ENCODE measurements at places on chromosomes 1 and 21. TPM values are rescaled to one million over a fixed set of nuclear protein-coding genes. Genes with fewer than 3 reads are reported as not detected.

Gene TMPRSS3
- 2.0 TPM for total RNA-seq

Gene NEGR1
- 8.6 TPM for total RNA-seq

Gene REG4
- not detected for total RNA-seq

GRCh38 chr21:17742181-17742580, 77.0 kb downstream of the C21orf91 start:
- DNase-seq, result no peak

DNA sequence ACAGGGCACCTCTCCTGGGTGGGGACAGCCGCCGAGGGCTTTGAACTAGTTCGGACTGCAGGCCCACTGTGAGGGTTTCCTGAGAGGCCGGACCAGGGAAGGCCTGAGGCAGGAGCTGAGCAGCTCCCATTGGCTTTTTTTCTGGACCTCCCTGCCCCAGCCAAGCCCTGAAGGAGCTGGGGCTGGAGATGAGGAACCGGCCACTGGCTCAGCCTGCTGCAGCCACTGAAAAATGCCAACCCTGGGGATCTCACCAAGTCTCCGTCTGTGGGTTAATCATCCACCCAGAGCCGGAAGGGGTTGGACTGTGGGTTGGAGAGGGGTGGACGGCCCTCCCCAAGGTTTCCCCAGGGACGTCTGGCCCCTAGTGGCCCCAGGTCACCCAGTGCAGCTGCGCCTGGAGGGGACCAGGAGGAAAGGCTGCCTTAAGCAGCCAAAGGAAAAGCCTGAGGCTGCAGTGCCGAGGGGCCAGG, 2.5 kb downstream of the VWA1 start:
- peak; percentile 20 for DNase-seq

DNA sequence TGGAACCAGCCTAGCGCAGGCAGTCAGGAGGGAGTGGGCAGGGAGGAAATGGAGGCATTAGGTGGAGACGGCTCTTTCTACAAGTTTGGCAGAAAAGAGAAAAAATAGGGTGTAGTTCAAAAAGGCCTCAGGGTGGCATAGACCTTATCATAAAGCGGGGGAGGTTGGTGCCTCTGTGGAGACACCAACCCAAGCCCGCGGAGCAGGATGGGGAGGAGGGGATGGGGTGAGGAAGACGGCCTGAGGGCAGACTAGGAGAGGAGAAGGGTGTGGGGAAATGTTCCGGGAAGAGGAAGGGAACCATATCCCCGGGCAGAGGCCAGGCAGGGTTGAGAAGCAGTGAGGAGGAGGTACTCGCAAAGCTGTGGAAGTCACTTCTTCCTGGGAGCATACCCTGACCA, 17.4 kb upstream of the SHE start:
- no peak for DNase-seq

GRCh38 chr1:110874324-110875215, 1.6 kb downstream of the CD53 start:
- DNase-seq, result no peak

DNA sequence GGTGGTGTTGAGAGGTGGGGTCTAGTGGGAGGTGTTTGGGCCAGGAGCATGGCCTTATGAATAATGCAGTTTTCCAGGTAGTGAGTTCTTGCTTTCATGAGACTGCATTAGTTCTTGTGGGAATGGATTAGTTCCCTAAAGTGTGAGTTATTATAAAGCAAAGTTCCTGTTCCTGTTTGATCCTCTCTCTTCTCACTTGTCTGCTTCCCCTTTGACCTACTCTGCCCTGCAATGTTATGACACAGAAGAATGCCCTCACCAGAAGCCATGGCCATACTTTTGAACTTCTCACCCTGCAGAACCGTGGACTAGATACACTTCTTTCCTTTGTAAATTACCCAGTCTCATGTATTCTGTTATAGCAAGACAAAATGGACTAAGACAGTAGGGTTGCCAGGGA, 53.6 kb downstream of the MAP3K7CL start:
- no peak for DNase-seq

- DNase-seq, result no peak
Observed at GRCh38 chr1:63937461-63938022, 163.7 kb downstream of the ROR1 start.

DNA sequence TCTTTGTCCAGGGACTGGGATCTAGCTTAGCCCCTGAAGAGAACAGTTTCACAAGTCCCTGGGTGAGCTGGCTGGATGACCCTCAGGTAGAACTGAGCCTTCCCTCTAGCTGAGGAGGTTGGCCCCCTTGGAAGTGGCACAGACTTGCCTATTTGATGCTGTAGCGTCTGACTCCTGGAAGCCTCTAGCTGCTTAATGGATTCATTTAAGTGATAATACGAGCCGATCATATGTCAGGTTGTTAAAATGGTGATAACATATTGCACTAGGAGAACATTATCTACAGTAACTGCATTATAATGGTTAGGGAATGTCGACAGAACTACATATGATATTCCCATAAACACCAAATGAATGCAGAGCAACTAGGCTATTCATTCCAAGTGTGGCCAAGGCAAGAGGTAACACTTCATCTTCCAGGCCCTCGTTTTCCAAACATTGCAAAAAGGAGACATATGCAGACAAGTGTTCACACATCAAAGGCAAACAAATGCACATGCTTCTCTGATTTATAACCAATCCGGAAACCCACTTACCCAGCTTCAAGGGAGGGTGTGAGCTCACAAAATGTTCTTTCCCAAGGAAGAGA, 340.1 kb upstream of the PLXNA2 start:
- DNase-seq, result no peak
